ENCODE measurements at places on chromosomes 2 and 18. TPM values are rescaled to one million over a fixed set of nuclear protein-coding genes. Genes with fewer than 3 reads are reported as not detected.

Gene SLC4A3
- 5.3 TPM for total RNA-seq

Gene ACKR3
- 14.7 TPM for total RNA-seq

Gene PSD4
- total RNA-seq, result 42.0 TPM

Gene SLC5A7
- not detected for total RNA-seq

Gene ICOS
- total RNA-seq, result not detected

Gene PTPN18
- total RNA-seq, result 17.8 TPM

Gene XDH
- 3.2 TPM for total RNA-seq

Gene EEF1B2
- 569 TPM for total RNA-seq

Gene MLPH
- total RNA-seq, result 9.9 TPM

Gene SGPP2
- 31.6 TPM for total RNA-seq

Gene RUFY4
- total RNA-seq, result not detected

Gene UGT1A9
- 21.4 TPM for total RNA-seq

Gene CPLX4
- total RNA-seq, result 0.24 TPM

Gene G6PC2
- total RNA-seq, result not detected

Measured in tracheal epithelial cell (primary cell).